NCI-H1436 (cell line): ENCODE measurements at places on chromosomes 16 and 17.
A peak's percentile ranks its signal among the peaks of the same experiment; 100 is the strongest.

- DNase-seq = peak; percentile 2
Measured at GRCh38 chr17:8542599-8543502, 87.7 kb downstream of the MYH10 start.

DNA sequence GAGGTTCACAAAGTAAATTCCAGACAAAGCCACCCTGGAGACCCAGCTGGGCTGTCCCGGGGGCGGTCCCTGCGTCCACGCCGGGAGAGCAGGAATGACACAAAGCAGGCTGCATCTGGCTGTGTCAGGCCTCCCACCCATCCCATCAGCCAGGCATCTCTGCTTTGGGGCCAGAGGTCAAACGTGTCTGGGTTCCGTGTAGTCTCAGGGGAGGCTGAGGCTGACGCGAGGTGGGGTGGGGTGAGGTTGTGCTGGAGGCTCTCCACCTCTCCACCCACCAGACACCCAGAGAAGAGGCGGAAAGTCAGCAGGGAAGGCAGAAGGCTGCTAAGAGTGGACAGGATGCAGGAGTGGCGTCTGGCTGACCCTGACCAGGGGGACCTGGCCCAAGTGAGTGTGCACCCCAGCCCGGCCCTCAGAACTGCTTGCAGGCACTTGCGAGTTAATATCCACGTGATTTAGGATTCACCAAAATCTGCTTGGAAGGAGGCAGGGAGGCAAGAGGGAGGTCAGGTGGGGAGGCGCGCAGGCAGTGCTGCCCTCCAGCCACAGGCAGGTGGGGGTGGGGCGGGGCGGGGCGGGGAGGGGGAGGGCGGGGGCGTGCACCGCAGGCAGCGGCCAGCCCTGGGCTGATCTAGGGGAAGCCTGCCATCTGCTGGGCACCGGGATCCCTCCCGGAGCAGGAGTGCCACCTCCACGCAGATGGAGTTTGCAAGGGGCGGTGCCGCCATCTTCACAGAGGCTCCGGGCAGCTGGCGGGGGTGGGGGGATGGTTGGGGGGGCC is 44.3 kb downstream of the TBC1D16 start:
- peak; percentile 90 for DNase-seq

DNA sequence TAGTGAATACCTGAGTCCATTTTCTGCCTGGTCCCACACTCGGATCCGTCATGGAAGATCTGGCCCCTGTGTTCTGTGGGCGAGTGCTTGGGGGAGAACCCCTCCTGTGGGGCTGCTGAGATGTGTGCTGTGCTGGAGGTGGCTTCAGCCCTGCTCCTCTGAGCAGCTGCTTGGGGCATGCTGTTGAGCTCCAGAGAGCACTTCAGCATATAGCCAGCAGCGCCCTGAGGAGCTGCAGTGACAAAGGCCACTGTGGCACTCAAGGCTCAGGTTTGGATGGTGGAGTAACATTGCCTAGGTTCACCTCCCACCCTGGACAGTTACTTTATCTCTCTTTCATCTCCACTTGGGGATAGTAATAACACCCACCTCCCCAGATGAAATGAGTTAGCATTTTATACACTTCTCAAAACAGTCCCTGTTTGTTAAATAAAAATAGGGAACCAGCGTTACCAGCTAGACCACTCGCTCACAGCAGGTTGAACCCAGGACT is 75.3 kb downstream of the KSR1 start:
- no peak for DNase-seq

DNA sequence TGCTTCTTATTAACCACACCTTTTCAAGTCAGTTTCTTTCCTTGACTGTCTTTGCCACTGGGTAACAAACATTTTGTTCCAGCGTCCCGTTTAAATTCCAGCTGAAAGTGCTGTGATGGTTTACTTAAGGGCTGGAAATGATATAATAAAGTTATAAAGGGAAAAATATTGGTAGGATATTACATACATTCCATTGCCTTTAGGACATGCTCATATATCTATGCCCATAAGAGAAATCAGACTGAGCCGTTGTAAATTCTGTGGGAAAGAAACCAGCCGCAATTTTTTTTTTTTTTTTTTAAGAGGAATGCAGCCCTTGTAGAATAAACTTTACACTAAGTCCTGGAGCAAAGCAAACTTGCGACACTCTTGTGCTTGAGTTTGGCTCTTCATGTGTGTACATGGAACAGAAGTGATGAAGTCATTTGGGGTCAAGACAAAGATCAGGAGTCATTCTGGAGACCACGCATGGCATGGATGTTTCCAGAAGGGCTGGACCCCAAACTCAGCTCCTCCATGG is 210.9 kb downstream of the XYLT1 start:
- DNase-seq = no peak

- no peak for DNase-seq
Measured at GRCh38 chr17:944266-944826, 35.2 kb downstream of the NXN start.
